ENCODE measurements at places on chromosomes 11 and 22. TPM values are rescaled to one million over a fixed set of nuclear protein-coding genes. Genes with fewer than 3 reads are reported as not detected.

Gene RGL4
- total RNA-seq, result not detected

DNA sequence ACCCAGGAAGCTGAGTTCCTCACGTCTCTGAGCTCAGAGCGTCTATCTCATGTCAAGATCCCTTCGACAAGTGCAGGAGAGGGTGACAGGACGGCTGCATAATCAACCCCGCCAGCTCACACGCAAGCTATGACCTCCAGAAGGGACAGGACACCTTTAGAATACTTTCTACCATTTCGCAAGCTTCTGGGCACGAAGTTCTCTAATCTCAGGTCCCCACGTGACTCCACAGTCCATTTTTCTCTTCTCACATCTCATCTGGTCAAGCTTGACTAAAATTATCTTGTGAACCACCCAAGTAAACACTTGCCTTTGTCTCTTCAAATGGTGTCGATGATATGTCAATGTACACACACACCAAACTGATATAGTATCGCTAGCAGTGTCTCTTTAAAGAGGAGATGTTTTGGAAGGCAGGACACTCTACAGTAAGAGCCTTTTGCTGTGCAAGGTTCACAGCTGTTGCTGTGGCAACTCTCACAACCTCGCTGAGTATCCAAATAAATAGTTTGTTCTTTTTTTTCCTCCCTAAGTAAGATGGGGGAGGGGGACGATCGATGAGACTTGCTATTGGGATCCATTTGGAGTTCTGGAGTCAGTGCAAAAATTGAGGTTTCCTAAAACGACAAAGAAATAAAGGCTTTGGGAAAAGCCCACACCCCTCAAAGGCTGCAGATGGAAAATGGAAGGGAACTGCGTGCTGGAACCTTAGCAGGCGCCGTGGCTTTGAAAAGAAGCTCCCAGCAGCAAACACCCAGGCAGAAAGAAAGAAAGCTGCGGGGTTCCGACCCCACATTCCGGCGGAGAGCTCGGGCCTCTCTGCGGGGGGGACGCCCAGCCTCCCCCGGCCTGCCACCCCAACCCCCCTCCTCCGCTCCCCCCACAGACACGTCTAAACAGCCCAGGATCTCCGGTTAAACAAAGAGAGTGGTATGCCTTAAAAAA is 215.4 kb upstream of the UBASH3B start:
- peak; percentile 75 for ATAC-seq

- peak; percentile 33 for ATAC-seq
Measured at GRCh38 chr11:63908631-63909401, 8.1 kb downstream of the RCOR2 start.

- peak; percentile 68 for ATAC-seq
Measured at GRCh38 chr22:32830473-32830872, 29.0 kb downstream of the TIMP3 start.

Gene METTL15
- total RNA-seq, result 7.8 TPM

DNA sequence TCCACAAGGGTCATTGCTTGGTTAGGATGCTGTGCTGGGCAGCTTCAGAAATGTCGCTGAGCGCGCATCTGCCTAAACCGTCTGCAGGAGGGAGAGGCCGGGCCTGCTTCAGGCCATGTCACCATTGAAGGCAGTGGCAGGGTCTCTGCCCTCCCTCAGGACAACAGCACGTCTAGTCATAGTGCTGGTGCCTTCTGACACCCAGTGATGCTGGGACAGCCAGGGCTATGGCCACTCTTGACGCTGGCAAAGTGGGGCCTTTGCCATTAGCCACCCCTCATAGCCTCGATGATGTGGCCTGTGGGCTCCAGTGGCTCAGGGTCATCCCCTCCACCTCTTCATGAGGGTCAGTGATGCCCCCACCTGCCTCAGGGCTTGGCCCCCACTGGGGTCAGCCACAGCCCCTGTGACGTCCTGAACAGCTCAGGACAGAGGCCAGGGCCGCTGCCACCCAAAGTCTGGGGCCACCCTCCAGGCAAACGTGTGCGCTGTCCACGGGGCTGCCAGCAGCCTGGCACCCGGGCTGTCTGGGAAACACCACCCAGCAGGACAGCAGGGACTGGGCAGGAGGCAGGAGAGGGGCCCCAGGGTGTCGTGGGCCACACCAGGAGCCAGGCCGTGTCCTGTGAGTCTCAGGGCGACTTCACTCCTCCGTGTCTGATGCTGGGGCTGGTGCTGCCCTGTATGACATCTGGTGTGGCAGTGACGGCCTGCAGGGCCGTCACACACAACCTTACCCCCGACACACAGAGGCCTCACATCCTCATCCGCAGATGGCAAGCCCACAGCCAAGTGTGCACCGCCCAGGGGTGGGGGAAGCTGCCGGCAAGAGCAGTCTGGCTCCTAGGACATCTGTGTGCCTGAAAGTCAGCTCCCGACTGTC is 42.5 kb downstream of the CERK start:
- ATAC-seq, result no peak

Gene NCAPH2
- total RNA-seq, result 43.7 TPM

DNA sequence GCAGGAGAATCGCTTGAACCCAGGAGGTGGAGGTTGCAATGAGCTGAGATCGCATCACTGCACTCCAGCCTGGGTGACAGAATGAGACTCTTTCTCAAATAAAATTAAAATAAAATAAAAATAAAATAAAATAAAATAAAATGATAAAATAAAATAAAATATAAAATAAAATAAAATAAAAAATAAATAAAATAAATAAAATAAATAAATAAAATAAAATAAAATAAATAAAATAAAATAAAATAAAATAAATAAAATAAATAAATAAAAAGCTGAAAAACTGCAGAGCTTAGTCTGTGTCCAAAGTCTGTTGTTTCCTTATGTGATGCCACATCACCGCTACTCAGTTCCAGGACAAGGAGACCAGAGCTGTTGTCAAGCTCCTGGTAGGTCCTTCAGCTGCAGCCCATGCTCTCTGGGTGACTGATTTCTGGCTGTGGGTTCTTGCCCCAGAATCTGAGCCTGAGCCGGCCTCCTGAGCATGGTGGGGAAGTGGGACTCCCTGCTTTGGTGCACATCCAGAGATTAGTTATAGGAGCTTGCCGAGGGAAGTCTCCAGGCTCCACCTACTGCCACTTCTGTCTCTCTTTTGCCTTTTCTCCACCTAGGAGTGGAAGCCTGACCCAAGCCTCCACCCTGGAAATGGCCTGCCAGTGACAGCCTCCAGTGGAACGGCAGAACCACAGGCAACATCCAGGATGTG is 31.3 kb upstream of the ADA2 start:
- no peak for ATAC-seq

GRCh38 chr11:10878408-10879214 is 20.8 kb upstream of the ZBED5 start:
- ATAC-seq, result peak; percentile 51

Gene CNGA4
- total RNA-seq, result not detected

Gene SLCO2B1
- total RNA-seq, result 70.1 TPM

Gene TTC38
- 39.3 TPM for total RNA-seq

Gene BBOX1
- 4.4 TPM for total RNA-seq

GRCh38 chr11:65563601-65564000 is 5.4 kb upstream of the LTBP3 start:
- no peak for ATAC-seq

GRCh38 chr22:39090426-39091064 is 6.5 kb upstream of the APOBEC3H start:
- ATAC-seq, result no peak

Measured in gastroesophageal sphincter (tissue), 4 donors.